ENCODE measurements at places on chromosomes 11 and 22.

DNA sequence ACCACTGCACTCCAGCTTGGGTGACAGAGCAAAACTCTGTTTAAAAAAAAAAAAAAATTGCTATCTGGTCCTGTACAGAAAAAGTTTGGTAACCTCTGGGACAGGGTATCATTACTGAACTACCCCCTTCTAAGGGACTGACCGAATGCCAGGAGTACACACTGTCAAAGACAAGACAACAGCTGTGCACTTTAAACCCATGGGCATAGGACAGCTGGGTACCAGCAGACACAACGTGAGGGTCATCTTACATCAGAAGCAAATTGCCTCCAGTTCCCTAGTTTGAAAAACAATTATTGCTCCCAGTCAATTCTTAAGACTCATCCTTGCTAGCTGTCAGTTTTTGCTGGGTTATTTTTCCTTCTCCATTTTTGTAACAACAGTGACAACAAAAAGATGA is 17.8 kb downstream of the CD59 start:
- no peak for DNase-seq

GRCh38 chr11:130979386-130979972 is 63.2 kb upstream of the SNX19 start:
- no peak for DNase-seq

- DNase-seq: no peak
Observed at GRCh38 chr11:640021-640706, 3.1 kb downstream of the DRD4 start.

DNA sequence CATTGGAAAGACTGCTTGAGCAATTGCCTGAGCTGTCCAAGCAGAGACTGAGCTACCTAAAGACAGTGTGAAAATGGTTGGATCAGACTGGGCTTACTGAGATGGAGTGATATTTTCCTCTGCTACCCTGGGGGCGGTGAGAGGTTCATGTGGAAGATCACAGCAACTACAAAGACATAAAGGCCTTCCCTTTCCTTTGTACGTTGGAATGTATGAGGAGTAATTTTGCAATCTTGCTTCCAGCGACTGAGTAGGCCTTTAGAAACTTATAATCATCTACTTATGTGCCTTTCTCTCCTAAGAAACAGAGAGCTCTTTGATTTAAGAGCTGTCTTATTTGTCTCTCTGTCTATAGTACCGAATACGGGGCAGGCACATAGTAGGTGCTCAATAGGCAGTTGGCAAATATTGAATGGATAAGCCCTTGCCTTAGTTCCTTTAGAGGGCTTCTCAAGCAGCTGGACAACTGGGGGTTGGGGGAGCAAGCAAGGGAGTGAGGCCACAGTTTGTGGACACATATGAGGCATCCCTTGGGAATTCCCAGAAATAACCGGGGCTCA is 2.4 kb upstream of the HEPACAM start:
- no peak for DNase-seq
